Stimulated activated CD8-positive, alpha-beta memory T cell treated with anti-CD3 and anti-CD28 coated beads, Interleukin-2, amount 100 ng/mL, for 48 hours (primary cell): ENCODE measurements at places on chromosomes 5 and 9.

DNA sequence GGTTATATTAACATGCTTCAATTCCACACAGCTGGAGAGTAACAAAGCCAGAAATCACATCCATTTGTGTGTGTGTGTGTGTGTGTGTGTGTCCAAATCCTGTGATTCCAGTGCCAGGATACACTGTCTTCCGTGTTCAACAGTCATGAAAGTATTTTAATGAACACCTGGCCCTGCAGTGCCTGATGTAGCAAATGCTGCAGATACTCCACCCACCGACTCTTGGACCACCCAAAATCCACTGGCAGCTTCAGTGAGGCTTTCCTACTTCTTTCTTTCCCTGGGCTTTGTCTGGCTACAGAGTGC is 13.1 kb upstream of the INSYN2B start:
- no peak for DNase-seq

GRCh38 chr5:151002250-151002649 is 18.1 kb upstream of the GPX3 start:
- DNase-seq, result no peak

- DNase-seq, result no peak
Measured at GRCh38 chr5:126987271-126987899, 43.0 kb downstream of the MARCHF3 start.

DNA sequence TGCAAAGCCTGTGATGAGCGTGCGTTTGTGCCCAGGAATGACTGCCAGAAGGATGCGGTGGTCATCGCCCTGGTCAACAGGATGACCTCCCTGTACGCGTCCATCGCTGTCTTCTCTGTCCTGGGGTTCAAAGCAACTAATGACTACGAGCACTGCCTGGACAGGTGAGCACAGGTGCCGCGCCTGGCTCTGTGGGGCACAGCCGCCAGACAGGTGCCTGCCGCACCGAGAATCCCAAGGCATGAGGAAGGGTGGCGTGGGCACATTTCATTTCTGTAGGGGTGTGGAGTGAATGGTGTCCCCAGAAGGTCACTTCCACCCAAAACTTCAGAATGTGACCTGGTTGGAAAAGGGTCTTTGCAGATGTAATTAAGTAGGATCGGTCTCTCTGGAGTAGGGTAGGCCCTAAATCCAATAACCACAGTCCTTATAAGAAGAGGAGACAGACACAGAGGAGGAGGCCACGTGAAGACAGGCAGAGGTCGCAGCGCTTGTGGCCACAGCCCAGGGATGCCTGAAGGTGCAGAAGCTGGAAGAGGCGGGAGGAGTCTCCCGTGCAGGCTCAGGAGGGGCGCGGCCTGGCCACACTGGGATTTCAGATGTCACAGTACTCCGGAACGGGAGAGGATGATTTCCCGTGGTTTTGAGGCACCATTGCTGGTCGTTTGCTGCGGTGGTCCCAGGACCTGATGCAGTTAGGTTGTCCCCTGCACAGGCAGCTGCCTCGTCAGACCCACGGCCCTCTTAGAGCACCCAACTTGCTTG is 15.5 kb downstream of the SLC6A18 start:
- no peak for DNase-seq

DNA sequence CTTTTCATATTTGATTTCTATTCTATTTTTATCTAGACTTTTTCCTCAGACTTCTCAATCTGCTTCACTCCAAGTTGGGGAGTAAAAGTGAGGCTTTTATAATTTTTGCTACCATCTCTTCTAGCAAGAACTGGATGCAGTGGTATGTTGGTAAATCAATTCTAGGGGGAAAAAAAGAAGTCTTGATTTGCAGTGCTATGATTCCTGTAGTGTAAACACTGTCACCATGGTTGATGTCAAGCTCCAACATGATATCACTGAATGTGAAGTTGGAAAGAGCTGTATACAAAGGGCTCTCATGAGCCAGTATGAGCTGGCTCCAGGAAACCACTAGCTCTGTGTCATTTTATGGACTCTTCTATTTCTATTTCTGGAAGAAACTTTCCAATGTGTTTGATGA is 439.2 kb downstream of the NTRK2 start:
- no peak for DNase-seq
